NCI-H446 (cell line): ENCODE measurements at places on chromosomes 5 and 9.

GRCh38 chr9:121226175-121226574, 24.5 kb upstream of the RAB14 start:
- DNase-seq: no peak

DNA sequence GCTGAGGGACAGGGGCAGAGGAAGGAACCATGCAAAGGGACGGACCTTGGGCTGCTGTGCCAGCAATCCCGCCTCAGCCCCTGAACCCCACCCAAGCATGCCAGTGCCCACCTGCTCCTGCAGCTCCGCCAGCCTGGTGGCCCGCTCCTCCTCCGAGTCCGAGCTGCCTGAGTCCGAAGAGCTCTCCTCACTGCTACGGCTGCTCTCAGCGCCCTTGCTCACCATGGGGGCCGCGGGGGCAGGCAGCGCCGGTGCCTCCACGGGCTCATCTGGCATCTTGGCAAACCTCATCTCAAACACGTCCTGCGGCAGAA, 16.3 kb downstream of the BRD3OS start:
- DNase-seq: no peak

GRCh38 chr5:74534397-74535129, 106.0 kb downstream of the ENC1 start:
- DNase-seq: no peak

- no peak for DNase-seq
Observed at GRCh38 chr5:120327180-120327579, 136.9 kb upstream of the PRR16 start.

GRCh38 chr5:146878476-146879172, at the start of gene PPP2R2B:
TSS of gene PPP2R2B (minus strand) at chr5:146878757.
- DNase-seq: peak; percentile 65

GRCh38 chr5:116675626-116675910, 100.9 kb upstream of the SEMA6A start:
- no peak for DNase-seq

DNA sequence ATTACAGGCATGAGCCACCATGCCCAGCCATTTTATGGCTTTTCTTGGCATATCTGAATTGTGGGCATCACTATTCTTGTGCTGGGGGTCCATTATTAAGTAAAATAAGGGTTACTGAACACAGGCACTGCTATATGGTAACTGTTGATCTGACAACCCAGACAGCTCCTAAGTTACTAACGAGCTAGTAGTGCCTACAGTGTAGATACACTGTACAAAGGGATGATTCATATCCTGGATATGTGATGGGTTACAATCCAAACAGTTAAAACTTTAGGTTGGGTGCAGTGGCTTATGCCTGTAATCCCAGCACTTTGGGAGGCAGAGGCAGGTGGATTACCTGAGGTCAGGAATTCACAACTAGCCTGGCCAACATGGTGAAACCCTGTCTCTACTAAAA, 4.3 kb downstream of the CD14 start:
- DNase-seq: no peak

- no peak for DNase-seq
Observed at GRCh38 chr5:181059297-181060230, 19.5 kb downstream of the BTNL9 start.

DNA sequence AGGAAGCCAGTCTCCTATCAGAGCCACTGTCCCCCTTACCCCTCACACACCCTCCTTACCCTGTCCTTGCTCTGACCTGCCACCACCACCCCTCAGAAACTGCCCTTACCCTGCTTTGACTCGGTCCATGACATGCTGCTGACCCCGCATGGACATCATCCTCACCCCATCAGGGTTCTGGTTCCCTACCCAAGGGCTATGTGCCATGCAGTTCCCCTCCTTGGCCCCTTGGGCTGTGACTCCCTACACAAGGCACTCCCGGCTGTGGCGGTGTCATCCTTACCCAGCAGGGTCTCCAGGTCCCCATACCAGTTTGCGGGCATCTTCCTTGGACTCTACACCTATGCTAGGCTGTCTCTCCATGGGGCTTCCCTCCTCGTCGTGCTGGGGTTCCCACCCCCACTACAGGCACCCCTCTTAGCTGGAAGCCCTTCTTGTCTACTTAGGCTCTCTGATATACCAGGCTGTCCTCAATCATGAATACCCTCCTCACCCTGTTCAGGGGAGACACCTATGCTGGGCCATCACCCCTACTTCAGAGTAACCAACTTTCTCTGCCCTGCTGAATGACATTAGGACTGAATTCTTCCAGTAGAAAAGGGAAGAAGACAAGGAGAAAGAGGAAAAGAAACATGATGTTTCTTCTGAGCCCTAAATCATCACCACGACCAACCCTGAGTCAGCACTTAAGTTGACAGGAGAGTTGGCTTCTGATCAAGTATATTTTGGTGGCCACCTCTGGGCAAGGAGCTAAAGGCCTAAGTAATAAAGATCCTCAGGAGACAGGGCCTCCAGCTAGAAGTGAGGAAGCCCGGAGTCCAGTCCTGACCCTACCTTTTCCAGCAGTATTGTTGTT, 115.2 kb downstream of the GCNT1 start:
- no peak for DNase-seq

DNA sequence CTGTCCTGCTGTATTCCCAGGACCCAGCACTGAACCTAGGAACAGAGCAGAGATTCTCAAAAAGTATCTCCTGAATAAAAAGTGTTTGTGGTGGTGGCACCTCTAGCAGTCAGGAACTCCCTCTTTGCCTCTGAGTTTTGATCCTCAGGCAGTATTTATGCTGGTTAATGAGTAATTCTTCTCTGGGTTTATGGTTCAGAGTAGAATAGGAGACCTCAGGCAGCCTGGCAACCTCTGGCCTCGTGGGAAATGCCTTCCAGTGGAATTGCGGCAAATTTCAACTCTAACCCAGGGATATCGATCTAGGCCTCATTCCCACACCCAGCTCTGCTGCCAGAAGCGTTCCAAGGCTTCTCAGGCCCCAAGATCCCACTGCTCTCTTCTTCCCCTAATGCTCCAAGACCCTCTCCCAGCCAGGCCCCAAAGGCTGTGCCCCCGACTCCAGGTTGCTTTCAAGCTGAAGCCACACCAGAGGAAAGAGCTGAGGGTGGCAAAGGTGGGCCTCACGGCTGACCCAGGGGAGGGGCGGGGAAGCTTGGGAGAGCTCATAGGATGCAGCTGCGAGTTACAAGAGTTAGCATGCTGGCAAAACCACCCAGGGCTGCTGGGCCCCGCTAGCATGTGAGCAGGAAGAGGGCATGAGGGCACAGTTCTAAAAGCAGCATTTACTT, 10.9 kb upstream of the HDHD3 start:
- DNase-seq: no peak

GRCh38 chr5:58258984-58259684, 200.8 kb downstream of the PLK2 start:
- no peak for DNase-seq

DNA sequence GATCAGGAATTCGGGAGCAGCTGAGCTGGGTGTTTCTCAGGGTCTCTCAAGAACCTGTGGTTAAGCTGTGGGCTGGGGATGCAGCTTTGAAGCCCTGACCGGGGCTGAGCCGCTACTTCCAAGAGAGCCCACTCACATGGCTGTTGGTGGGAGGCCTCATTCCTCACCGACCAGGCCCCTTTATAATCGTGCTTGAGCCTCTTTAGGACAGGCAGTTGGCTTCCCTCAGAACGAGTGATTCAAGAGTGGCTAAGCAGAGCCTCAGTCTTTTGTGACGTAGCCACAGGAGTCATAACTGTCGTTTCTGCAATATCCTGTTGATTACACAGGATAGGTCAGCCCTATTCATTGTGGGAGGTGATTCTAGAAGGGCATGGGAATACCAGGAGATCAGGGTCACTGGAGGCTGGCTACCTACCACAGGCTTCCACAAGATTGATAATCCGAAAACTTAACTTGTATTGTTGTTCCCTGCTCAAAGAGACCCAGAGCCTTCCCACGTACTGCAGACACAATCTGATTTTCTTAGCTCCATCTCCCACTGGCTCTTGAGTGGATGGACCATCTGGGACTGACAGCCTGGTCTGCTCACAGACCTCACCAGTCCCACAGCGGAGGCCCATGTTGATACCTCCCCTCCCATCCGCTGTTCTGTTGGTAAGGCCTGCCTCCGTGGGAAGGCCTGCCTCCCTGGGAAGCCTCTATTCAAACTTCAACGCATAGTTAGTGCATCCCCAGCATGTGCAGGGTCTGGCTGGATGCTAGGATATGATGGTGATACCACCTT, 3.0 kb upstream of the ERGIC1 start:
- no peak for DNase-seq

DNA sequence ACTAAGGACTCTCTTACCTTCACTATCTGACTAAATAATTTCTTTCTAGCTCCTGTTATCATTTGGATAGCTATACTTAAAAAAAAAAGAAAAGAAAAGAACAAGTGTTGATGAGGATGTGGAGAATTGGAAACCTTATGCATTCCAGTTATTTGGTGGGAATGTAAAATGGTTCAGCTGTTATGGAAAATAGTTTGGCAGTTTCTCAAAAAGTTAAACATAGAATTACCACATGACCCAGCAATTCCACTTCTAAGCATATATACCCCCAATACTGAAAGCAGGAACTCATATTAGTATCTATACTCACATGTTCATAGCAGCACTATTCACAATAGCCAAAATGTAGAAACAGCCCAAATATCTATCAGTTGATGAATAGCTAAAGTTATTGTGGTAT, 61.1 kb downstream of the GNA14 start:
- DNase-seq: no peak

GRCh38 chr5:62729675-62730074, 151.1 kb downstream of the LRRC70 start:
- DNase-seq: no peak

- no peak for DNase-seq
Observed at GRCh38 chr5:124056991-124057723, 545.2 kb downstream of the CSNK1G3 start.

GRCh38 chr5:43007911-43008362, 32.2 kb downstream of the ANXA2R start:
- DNase-seq: peak; percentile 70

DNA sequence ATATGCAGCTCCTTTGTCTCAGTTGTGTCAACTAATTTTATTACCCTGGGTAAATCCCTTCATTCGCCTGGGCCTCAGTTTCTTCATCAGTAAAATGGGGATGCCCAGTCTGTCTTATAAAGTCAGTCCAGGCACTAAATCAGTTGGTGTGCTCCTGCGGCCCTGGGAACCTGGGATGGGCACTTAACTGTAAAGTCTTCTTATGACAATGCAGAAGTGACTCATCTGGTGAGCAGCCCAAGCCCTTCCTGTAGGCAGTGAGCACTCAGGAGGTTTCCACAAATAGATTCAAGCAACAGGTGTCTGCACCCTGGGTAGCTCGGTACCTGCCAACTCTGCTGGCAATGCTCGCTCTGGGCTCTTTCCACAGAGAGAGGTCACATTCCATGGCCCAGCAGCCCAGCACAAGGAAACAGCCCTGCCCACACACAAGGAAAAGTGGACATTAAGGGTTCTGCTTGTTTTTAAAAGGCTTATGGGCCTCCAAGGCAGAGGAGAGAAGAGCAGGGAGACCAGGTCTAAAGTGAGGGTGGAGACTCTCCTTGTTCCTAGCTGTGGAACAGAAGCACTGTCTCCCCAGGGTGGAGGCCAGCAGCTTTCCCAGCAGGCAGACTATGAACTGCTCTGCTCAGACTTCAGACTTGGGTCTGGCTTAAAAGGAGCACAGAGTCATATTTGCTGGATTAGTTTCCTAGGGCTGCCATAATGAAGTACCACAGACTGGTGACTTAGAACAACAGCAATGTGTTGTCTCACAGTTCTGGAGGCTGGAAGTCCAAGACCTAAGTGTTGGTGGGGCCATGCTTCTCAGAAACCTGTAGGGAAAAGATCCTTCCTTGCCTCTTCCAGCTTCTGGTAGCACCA, 89.7 kb upstream of the ADRA1B start:
- DNase-seq: no peak

- DNase-seq: no peak
Observed at GRCh38 chr9:120645760-120646159, 65.8 kb upstream of the CDK5RAP2 start.

- DNase-seq: no peak
Observed at GRCh38 chr9:14593406-14593805, 99.8 kb downstream of the ZDHHC21 start.

GRCh38 chr5:176700239-176700847, 53.1 kb downstream of the TSPAN17 start:
- DNase-seq: no peak

GRCh38 chr5:138029501-138029900, 3.4 kb downstream of the FAM13B start:
- no peak for DNase-seq

- DNase-seq: no peak
Observed at GRCh38 chr9:85408494-85408893, 333.3 kb downstream of the AGTPBP1 start.

DNA sequence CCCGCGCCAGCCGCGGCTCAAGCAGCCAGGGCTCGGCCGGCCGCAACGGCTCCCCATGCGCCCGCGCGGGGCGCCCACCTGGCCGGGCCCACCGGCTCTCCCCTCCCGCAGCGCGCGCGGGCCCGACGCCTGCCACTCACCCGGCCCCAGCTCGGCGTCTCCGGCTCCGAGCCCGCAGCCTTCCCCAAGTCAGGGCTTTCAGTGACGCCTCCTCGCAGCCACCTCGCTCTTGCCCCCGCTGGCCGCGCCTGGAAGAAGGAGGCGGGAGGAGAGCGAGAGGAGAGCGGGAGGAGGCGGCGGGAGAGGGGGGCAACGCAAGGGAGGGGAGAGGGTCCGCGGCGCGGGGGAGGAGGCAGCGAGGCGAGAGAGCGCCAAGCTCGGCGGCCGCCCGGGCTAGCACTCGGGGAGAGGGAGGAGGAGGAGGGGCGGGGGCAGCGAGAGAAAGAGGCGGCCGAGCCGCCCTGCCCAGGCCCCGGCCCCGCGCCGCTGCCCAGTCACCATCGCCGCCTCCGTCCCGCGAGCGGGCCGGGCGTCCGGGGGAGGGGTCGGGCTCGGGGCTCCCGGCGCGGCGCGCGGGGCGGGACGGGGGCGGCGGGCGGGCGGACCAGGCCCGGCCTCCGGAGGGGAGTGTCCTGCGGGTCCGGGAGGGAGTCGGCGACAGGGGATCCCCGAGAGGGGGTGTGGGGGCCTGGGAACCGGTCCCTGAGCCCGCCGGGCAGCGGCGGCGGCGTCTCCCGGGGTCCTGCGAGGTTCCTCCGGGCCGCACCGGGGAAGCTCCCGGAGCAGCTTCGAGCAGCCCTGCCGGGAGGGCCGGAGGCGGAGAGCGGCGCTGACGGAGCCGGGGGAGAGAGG, at the start of gene LHFPL2:
Gene LHFPL2 (minus strand): TSS at position 414 of the 852 bp plus-strand sequence. CDS start 138,559 bp downstream, outside the sequence.
- no peak for DNase-seq

- no peak for DNase-seq
Observed at GRCh38 chr5:160496334-160496733, 74.7 kb downstream of the PTTG1 start.

DNA sequence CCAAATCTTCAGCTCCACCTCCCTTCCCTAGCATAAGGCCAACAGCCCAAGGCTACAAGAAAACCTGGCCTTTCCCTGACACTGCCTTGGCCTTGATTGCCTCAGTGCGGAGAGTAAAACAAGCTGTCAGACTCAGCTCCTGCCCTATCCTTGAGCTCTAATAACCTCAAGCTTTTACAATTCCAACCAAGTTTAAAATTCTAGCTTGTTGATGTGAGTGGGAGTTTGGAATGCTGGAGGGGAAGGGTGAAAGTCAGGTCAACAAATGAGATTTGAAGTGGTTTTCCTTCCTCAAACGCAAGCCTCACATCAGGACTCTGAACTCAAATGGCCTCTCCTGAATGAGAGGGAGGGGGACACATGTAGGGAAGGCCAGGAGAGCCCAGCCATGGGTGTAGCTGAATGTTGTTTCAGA, 197.0 kb upstream of the VLDLR start:
- no peak for DNase-seq
